Caco-2 (cell line): ENCODE measurements at places on chromosomes 1 and 21. TPM values are rescaled to one million over a fixed set of nuclear protein-coding genes. Genes with fewer than 3 reads are reported as not detected.

SLC9C2 gene
- total RNA-seq = not detected in 2 replicates

DNA sequence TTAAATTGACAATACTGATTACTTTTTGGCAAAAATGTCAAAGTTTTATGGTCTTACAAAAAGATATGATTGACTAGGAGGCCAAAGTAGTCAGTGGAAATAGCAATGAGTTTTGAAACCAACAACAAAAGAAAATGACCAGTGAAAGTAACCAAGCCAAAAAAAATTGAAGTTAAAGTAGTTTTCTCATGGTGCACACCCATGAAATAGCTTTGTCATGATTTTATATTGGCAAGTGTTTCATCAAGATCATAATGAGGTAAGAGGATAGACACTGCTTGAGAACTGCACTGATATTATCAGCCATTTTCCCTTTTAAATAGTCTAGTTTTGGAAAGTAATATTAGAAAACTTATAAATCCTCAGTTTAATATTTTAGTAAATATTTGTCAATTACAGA is 206.2 kb upstream of the ADAMTS5 start:
- H3K27me3 ChIP-seq = no peaks in the 10 kb centered on the region
- H3K4me1 ChIP-seq = no peaks in the 10 kb centered on the region
- no peak overlapping the region for H3K4me3 ChIP-seq
- H3K27ac ChIP-seq = no peak overlapping the region
- no peaks in the 10 kb centered on the region for H3K36me3 ChIP-seq

DNA sequence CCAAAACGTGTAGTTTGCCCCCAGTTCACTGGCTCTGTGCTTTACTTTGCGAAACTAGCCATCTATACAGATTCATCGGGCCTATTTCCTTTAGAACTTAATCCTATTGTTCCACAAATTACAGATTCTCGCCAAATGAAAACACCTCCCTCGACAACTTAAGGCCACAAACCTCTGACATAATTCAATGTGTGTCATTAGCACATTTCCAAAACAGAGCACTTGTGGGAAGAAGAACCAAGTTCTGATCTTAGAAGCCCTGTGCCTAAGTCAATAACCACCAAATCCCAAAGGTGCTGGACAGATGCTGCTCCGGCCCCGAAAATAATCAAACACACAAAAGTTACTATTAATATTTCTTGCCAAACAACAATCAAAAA is 93.9 kb downstream of the SLC45A1 start:
- H3K27me3 ChIP-seq = no peaks in the 10 kb centered on the region
- no peak overlapping the region for H3K4me3 ChIP-seq
- no peak for DNase-seq
- H3K36me3 ChIP-seq = no peaks in the 10 kb centered on the region; the same call in none of the 2 replicates

DNA sequence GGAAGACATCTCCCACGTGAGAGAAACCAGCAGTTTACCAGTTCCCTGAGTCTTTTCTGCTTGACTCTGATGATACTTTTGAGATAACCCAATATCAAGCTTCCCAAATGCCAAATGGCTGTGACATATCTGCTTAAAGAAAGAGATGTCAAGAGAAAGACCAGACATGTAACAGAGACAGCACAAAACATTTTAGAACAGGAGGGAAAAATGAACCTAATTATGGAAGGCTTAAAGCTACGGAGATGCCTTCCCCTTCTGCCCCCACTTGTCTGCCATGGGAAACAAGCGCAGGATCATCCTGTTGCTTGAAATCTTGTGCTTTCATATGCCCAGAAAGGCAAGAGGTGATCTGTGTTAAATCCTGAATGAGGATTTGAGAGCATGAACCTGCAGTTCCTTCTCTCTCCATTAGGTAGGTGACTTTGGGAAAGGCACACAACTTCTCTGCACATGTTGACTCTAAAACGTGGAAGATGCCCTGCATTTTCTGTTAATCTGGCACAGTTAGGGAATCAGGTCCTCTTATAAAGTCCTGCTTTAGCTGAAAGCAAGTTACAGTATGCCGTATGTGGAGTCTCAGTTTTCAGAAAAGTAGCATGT is 46.7 kb upstream of the MTR start:
- no peaks in the 10 kb centered on the region for H3K27me3 ChIP-seq
- no peak for DNase-seq
- no peak overlapping the region for H3K4me3 ChIP-seq
- no peaks in the 10 kb centered on the region for H3K36me3 ChIP-seq
- no peaks in the 10 kb centered on the region for H3K4me1 ChIP-seq
